ENCODE measurements at places on chromosomes 6 and 20.

GRCh38 chr6:22892452-22892851, 323.1 kb downstream of the HDGFL1 start:
- no peak for DNase-seq

- DNase-seq: no peak
These were observed 147.9 kb downstream of the SOX4 start for GRCh38 chr6:21741221-21742109.

DNA sequence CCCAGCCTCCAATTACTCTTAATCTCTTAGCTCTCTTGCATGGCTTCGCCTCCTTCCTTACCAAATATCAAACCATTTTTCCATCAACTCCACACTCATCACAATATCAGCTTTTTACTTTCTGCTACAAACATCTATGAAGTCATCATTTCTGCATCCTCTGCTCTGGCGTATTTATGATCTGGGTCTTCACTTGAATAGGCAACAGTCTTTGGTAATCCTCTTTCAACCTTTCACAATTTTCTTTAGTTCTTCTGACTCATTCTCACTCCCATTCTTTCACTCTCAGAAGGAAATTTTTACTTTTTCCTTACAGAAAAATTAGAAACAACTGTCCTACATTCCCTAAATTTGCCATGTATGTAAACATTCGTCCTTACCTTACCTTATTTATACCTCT, 522.4 kb downstream of the HDGFL1 start:
- no peak for DNase-seq

DNA sequence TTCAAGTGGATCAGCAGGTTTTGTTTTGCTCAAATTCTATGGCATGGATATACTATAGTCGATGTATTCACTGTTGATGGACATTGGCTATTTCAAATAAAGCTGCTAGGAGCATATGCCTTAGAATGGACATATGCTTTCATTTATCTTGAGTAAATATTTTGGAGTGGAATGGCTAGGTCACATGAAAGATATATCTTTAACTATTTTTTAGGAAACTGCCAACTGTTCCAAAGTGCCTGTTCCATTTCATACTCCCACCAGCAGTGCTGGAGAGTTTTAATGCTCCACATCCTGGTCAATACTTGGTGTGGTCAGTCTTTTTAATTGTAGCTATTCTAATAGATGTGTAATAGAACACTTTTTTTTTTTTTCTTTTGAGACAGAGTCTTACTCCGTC, 81.1 kb upstream of the PIM1 start:
- no peak for DNase-seq

DNA sequence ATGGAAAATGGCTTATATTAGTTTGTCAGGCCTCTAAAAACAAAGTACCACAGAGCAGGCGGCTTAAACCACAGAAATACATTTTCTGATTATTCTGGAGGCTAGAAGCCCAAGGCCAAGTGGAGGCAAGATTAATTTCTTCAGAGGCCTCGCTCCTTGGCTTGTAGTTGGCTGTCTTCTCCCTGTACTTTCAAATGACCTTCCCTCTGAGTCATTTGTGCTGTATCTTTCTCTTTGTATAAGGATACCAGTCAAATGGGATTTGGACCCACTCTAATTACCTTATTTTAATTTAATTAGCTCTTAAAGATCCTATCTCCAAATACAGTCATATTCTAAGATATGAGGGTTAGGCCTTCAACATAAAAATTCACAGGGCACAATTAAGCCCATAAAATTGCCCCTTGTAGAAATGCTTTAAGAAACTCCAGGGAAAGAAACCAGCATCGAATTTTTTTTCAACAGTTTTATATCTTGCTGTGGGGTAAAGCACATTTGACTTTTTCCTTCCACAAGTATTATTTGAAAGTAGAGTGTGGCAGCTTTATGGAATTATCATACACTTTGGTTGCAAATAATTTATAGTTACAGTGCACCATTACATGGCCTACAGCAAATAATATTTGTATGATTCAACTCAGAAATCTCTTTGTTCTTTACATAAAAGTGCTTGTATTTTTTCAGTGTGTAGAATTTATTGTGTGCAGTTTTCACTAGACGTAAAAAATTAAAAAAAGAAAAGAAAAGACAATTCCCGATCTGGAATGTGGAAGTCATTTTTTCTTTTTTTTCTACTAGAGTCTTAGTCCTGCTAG, 706.1 kb downstream of the KIF16B start:
- no peak for DNase-seq

DNA sequence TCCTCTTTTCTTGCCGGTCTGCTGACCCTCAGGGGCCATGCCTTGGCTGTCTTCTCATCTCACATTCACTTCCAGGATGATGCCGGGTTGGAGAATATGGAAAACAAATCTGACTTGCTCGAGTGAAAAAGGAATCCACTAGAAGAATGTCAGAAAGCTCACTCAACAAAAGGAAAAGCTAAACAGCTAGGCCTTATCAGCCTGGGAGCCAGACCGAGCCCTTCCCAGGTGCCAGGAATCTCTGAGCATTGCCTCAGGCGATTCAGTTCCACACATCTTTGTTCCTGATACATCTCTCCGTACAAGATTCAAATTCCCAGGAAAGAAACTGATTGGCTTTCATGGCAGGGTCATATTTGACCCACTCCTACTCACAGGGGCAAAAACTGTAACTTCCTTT, 9.2 kb upstream of the OSER1 start:
- DNase-seq: no peak

DNA sequence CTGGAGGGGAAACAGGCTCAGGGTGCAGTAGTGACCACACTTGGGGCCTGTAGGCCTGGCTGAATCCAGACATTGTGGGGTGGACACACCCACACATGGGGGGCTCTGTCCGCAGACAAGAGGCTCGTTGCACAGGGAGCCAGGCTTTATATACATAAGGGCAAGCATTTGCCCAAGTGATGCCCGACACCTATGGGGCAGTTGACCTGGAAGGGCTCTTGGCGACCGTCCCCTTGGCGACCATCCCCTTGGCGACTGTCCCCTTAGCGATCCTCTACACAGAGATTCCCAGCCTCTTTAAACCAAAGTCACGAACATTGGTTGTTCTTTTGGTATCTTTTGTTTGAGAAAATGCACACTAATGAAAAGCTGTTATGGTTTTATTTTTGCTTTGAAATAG, 2.7 kb downstream of the TOX2 start:
- no peak for DNase-seq

DNA sequence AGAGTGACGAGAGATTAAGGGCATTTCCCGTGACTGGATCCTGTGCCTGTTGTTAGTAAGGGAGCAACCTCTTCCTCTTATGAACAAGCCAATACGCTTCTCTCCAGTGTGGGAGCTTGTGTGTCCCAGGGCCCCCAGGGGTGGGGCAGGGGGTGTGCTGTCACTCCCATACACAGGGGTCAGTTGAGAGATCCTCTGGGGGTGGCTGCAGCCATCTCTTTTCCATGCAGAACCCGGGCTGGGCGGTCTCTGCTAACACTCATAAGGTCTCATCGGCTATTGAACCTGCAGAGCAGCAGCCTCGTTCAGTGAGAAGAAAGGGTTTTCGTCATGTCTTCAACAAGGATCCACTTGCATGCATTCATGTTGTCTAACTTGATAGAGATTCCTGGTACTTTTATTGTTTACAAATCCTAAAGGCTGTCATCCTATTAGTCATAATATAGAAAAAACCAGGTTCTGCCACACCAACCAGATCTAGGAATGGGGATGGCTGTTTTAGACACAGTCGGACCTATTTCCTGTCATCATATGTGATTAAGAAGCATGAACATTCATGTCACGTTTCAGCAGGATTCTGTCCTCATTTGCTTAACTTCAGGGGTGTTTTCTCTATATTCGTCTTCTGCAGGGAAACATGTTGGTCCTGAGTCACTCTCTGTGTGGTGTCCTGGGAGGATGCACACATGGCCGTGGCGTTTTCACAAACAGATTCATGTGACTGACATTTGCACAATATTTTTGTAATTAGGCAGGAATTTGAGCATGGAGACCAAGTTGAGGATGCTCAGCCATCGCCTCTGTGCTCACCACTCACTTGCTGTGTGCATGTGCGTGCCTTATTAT, 13.3 kb upstream of the THBS2 start:
- no peak for DNase-seq

GRCh38 chr20:60057123-60057865, 99.1 kb downstream of the CDH26 start:
- peak; percentile 42 for DNase-seq

DNA sequence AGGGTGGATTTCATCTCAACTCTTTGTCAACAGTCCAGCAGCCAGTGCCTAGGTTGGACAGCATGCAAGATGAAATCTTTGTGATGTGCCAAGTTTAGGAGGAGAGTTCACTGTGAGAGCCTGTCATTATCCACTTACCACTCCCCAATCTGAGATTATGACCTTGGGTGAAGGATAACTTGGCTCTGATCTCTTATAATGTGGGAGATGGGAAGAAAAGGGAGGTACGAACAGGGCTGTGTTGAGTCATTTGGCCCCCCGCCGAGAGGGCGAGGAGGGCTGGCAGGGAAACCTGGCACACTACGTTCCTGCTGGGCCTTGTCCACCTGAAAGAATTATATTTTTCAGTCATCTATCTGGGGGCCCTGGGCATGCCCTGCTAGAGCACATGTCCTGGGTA, 35.8 kb downstream of the LAMA4 start:
- no peak for DNase-seq

DNA sequence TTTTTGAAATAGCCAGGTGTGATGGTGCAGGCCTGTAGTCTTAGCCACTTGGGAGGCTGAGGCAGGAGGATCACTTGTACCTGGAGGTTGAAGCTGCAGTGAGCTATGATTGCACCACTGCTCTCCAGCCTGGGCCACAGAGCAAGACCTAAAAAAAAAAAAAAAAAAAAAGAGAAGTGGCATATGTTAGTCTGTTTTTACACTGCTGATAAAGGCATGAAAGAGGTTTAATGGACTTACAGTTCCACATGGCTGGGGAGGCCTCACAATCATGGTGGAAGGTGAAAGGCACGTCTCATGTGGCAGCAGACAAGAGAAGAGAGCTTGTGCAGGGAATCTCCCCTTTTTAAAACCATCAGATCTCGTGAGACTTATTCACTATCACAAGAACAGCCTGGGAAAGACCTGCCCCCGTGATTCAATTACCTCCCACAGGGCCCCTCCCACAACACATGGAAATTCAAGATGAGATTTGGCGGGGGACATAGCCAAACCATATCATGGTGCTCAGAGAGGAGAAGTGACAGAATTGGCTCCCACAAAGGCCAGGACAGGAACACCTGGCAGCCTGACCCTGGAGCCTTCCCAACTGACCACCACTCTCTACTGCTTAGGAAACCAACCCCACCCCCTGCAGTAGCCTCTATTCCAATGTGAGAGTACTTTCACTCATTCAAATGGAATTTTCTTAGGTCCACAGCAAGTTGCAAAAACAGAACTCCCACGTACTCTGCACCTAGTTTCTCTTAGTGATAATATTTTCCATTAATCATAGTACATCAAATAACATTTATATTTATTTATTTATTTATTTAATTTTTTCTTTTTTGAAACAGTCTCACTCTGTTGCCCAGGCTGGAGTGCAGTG, 29.8 kb downstream of the ARHGAP40 start:
- DNase-seq: no peak

GRCh38 chr20:9615766-9616454, 101.5 kb downstream of the LAMP5 start:
- DNase-seq: no peak

DNA sequence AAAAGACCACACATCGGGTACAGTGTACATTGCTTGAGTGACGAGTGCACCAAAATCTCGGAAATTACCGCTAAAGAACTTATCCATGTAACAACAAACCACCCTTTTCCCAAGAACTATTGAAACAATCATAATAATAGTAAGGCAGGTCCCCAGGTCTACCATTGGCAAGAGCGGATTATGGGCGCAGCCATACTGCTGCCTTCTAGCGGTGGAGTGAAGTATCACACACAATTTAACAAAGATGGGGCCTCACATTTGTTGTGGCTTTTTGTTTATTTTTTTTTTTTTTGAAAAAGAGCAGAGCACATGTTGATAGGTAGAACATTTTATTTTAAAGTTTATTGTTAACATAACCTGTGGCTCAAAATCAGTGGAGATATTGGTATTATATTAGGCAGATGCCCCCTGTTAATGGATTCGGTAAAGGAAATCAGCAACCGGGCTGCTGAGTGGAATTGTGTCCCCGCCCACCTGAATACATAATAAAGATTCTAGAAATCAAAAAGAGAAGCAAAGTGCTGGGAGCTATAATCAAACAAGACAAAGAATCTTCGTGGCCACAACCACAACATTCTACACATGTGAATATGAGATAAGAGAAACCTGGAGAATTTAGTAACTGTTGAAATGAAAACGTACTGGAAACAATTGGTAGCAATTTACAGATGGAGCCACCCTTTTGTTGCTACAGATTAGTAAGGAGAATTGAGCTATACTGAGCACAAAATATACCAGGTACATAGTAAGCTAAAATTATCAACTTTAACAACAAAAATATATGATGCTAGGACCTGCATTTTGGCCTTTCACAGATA, 94.2 kb upstream of the EXOC2 start:
- DNase-seq: no peak

- DNase-seq: no peak
These were observed 449.3 kb upstream of the CITED2 start for GRCh38 chr6:139823808-139824126.

GRCh38 chr6:106206905-106207304, 118.7 kb downstream of the ATG5 start:
- no peak for DNase-seq

GRCh38 chr6:32815115-32815514, 1.7 kb downstream of the HLA-DOB start:
- DNase-seq: no peak

DNA sequence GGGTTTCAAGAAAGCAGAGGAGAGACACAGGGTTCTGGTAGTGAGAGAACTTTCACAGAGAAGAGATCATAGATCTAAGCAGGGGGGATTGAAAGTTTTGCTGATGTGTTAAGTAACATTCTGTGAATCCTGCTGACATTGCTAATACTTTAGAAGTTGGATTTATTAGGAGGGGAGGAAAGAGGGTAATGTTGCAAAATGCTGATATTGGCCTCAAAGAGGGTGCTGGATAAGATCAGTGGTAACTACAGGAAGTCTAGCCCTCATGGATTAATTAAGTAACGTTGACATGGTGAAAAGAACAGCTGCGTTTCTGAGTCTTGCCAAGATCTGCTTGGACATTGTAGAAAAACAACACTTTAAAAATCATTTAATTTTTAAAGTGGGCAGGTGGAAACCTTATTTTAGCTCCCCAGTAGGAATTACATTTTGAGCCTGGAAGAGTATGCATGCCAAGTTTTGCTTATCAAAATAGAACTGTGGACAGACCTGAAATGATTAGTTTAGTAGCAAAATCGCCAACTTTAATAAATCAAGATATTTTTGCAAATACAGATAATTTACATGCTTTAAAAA, 606.0 kb upstream of the HTR1E start:
- no peak for DNase-seq

DNA sequence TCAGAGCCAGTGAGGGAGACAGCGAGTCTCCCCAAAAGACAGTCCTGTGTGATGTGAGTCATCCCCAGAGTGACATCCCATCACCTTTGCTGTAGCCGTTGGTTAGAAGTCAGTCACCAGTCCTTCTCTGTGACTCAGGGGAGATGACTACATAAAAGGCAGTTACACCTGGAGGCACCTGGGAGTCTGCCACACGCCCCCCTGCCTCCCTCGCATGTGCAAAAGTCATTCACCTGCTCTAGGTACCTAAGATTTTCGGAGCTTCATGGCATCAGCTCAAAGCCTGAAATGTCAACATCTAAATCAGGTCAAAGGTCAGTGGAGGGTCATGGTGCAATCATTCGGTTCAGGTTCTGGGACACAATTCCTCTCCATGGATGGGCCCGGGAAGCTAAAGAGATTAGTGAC, 50.3 kb downstream of the PRR18 start:
- DNase-seq: peak; percentile 51

Data from activated CD4-positive, alpha-beta T cell treated with anti-CD3 and anti-CD28 coated beads for 1 hour (primary cell).